ENCODE measurements at places on chromosomes 2 and 18.

DNA sequence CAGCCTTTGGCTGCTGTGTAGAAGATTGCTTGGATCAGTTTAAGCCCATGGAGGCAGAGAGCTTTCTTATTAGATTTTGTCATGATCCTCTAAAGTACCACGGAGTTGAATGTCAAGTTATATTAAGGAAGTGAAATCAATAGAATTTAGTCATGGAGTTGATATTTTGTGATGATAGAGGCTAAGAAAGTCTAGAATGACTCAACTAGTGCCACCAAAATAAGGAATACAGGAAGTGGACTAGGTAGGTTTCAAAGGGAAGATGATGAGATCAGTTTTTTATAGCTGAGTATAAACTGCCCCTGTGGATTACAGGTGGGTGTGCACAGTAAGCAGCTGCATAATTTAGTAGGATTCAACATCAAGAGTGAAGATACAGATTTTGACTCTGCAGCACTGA, 25.2 kb downstream of the FBXO36 start:
- DNase-seq: no peak

- no peak for DNase-seq
These were observed 308.8 kb downstream of the PRKCE start for GRCh38 chr2:45960057-45960863.

- no peak for DNase-seq
These were observed 11.4 kb downstream of the IL1F10 start for GRCh38 chr2:113079131-113079530.

DNA sequence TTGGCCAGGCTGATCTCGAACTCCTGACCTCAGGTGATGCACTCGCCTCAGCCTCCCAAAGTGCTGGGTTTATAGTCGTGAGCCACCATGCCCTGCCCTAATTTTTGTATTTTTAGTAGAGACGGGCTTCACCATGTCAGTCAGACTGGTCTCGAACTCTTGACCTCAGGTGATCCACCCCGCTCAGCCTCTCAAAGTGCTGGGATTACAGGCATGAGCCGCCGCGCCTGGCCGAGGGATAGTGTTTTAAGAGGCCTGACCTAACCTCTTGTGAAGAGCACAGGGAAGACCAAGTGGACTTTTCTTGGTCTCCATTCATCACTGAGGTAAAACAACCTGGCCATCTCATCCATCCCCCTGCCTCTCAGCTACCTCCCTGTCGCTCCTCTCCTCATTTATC, 29.7 kb downstream of the SIX2 start:
- DNase-seq: no peak

- no peak for DNase-seq
These were observed 265.3 kb downstream of the PAX3 start for GRCh38 chr2:222033541-222033940.

DNA sequence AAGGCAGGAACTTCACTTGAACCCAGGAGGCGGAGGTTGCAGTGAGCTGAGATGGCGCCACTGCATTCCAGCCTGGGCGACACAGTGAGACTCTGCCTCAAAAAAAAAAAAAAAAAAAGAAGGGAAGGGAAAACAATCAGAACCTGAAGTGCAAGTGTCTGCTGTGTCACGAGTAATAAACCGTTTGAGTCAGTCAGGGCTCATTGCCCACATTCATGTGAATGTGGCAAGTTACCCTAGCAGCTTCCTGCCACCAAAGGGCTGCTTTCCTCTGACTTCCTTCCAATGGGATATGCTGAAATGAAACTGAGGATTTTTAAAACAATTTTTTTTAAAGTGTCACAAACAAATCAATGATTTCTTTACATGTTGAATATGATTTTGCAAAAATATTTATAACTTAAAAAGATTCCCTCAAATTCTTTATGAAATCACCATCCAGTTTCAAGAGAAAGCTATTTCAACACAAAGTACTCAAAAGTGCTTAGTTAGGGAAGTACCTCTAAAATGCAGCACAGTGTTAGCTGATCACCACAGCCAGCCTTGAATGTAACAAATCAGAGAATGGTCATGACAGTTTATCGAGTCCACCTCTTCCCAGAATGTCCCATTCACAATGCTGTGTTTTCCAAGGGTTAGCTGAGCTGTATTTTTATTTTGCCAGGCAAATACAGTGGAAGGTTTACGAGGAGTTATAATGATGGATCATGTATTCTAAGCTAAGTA, 36.4 kb downstream of the WDSUB1 start:
- DNase-seq: no peak

- DNase-seq: no peak
These were observed 16.8 kb downstream of the AFF3 start for GRCh38 chr2:100125626-100126025.

DNA sequence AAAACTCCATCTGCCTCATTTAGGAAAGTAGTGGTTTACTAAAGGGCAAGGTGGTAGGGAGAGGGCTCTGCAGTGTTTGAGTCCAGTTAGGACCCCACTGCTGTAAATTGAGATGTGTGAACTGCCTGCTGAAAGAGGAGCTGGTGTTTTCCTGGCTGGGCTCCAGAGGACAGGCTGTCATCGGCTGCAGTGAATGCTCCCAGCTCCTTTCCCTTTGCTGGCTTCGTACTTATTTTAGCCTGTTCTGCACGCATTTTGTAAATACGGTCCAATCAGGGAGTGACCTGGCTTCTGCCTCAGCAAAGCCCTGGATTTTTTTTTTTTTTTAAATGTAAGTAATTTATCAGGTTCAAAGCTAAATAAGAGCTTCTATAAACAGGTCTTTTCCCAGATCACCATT, 37.5 kb downstream of the SLC4A3 start:
- no peak for DNase-seq

DNA sequence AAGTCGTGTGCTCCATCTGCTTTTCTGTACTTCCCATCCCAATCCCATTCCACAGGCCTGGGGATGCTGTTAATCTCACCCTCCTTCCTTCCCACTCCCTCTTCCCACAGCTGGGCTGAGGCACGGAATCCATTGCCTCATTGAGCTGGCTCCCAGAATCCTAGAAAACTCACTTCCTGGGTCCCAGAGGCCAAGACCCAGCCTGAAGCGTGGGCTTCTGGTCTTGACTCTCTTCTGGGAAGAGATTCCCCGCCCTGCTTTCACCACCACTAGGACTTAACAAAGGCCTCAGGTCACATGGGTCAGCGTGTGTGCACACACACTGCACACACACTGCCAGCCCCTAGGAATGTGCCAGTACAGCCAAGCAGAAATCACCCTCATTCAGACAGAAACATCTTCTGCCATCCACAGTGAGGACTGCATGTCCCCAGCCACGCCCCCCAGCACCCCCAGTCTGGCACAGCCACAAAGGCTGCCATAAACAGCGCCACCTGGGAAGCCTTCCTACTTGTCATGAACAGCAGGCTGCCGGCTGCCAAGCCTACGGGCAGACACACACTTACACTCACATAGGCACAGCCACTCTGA, 165.8 kb downstream of the TNS1 start:
- no peak for DNase-seq

- DNase-seq: no peak
These were observed 3.9 kb downstream of the BOD1L2 start for GRCh38 chr18:57150828-57151227.

DNA sequence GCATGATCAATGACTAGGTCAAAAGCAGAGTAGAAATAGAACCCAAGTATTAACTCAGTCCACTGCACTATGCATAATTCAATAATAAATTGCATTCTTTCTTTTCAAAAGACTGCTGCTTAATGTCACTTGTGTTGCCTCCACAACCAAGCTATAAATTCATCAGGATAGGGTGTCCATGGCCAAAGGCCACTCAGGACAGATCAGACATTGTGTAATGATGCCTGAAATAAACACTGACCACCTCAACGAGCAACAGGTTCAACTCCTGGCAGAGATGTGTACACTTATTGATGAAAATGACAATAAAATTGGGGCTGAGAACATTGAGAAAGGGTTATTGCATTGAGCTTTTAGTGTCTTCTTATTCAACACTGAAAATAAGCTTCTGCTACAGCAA, 194.5 kb upstream of the SPOPL start:
- no peak for DNase-seq

DNA sequence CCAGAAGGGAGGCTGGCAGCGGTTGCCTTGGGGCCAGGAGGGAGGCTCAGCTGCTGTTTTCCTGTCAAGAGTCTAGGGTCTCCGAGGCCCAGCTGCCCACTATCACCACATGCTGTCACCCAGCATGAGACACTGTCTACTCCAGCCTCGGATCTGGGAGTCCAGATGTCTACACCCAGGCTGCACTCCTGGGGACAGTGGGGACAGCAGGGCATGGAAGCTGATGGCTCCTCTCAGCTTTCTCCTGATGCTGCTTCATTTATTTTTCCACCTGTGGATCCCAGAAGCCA, 134.0 kb downstream of the PTGR3 start:
- DNase-seq: no peak

DNA sequence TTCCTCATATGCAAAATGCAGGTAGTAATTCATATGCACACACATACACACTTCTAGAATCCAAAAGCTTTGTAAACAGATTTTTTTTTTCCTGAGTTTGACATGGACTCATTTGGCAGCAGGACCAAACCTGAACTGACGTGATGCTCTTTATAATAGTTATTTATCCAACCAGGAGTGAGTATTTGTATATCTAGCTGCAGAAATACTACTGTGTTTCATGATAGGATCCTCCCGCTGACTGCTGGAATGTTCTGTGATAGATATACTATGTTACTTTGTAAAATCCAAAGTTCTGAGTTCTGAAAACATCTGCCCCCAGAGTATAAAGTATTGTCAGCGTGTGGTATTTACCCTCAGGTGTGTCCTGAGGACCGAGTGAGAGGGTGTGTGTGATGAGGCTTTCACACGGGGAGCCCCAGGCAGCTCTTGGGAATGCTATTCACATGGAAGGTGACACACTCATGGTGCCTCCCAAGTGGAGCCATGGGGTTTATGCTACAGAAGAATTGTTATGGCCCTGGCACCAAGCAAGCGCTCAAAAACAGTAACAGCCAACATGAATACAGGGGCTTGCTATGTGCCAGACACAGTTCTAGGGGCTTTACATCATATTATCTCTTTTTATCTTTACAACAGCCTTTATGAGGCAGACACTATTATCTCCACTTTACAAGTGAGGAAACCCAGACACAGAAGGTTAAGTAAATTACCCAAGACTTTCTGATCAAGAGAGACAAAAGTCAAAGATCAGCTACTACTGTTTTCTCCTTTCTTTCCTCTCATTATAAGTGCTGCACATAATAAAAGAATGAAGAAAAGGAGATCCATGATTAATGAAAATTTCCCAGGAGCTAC, 16.7 kb upstream of the TXNDC2 start:
- DNase-seq: no peak

GRCh38 chr2:3741396-3741795, 38.0 kb downstream of the DCDC2C start:
- DNase-seq: no peak

DNA sequence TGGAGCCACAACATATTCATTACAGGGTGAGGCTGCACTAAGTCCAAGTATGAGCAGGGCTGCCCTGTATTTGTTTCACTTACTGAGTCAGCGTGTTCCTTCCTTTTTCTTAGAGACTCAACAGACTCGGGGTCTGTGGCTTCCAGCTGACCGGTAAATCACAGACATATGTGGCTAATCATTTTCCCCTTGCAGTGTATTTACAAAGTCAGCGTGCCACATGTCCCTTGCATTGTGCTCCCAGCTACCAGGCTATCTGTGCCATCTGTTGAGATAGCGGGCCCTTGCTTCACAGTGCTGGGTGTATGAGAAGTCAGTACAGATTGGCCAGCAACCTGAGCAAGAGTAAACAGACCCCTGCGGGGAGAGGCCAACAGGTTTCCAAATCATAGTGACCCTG, 254.3 kb downstream of the LRRTM1 start:
- no peak for DNase-seq

DNA sequence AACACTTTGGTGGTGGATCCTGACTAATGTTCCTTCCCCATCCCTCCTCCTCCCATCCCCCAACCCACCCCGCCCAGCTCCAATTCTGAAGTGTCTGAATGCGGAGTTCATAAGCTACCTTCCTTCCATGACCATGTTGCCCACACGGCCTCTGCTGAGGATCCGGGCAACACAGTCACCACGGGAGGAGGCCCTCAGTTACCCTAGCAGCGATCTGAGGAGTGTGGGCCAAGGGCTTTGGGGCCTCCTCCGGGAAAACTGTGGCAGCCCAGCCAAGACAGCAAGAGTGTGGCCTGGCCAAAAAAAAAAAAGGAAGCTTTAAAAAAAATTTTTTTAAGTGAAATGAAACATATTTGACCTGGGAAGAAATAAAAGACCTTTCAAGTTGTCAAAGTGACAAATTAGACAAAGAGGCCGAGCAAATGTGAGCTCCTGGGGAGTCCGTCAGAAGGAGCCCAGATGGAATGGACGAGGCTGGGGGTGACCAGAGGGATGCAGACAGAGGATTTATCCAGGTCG, 169.0 kb upstream of the PKDCC start:
- DNase-seq: no peak

DNA sequence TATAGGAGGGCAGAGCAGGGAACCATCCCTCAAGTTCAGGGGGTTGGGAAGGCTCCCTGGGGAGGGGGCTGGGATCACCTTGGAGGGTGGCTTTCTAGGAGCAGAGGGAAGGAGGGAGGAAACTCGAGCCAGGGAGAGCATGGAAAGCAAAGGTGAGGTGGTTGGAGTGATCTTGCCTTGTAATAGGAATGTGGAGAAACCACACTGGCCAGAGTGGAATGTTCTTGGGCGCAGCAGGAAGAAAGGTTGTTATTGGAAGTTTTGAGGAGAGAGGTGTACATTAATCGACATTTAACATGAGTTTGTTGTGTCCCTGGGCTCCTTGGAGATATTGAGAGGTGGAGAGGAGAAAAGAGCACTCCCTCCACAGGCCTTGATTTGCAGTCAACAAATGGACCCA, 272.2 kb downstream of the PRKCE start:
- DNase-seq: no peak

DNA sequence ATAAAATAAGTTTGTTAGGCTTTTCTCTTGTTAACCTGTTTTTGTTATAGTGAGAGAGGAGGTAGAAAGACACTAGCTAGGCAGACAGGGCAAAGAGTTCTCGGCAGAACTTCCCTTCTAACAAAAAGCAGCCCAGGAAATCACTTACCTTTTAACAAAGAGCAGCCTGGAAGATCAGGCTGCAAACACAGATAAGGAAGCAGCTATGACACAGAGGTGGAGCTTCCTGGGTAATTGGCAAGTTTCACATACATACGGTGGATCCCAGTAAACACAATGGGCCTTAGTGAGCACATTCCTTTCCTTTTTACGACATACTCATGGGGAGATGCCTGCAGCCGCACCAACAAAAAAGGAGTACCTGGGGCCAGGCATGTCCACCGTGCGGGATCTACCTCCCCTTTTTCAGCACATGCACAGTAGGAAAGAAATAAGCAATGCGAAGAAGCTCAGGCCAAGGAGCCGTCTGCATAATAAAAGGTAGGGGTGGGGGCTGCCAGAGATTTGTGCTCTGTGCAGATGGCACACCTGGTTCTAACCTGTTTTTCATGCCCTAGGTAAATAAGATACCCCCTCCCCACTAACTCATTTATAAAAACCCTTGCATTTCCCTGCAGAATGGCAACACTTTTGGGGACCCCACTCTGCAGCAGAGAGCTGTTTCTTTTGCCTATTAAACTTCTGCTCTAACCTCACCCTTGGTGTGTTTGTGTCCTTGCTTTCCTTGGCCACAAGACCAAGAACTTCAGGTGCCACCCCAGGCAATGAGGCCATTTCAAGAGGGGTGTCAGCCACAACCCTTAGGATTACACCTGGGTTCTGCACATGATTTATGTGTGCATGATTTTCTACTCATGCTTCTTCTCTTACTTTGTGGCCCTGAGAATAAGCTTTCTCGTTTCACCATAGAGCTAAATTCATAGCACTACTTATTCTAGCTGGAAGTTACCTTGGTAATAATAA, 26.5 kb downstream of the MDH1 start:
- no peak for DNase-seq
